ENCODE measurements at places on chromosomes 1 and 21. TPM values are rescaled to one million over a fixed set of nuclear protein-coding genes. Genes with fewer than 3 reads are reported as not detected.

GRCh38 chr1:61782771-61783170 is 40.5 kb downstream of the PATJ start:
- DNase-seq, result no peak

DNA sequence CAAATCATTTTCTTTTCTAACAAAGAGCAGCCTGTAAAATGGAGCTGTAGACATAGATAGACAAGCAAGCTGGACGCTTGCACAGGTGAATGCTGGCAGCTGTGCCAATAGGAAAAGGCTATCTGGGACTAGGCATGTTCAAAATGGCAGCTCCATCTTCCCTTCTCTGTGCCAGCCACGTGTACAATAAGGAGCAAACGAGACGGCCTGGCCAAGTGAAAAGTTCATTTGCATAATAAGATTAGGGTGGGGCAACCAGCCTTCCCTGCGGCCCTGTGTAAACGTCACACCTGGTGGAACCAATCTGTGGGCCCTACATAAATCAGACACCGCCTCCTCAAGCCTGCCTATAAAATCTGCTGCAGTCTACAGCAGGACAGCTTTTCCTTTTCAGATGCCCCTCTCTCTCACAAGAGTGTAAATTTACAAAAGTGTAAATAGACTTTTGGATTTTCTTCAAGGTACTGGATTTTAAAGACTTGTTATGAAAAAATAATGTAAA is 16.6 kb upstream of the EDEM3 start:
- no peak for DNase-seq

GRCh38 chr1:204031098-204031710 is 41.7 kb upstream of the SOX13 start:
- no peak for DNase-seq

DNA sequence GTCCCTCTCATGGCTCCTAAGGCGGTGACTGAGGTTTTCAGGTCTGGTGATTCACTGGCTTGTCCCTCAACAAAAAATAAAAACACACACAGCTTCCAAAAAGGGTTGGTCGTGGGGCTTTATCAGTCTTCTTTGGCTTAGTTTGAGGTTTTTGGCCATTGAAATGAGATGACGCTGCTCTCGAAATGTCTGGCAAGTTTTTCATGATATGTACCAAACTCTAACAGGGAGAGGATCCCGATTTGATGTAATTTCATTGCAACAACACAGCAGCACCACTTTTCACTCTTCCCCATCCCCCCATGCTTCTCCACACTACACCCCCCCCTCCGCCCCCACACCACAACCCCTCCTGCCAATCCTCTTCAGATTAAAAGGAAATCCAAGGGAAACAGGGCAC is 187.1 kb upstream of the NFIA start:
- no peak for DNase-seq

GRCh38 chr1:199403531-199404116 is 623.9 kb upstream of the NR5A2 start:
- DNase-seq, result no peak

DNA sequence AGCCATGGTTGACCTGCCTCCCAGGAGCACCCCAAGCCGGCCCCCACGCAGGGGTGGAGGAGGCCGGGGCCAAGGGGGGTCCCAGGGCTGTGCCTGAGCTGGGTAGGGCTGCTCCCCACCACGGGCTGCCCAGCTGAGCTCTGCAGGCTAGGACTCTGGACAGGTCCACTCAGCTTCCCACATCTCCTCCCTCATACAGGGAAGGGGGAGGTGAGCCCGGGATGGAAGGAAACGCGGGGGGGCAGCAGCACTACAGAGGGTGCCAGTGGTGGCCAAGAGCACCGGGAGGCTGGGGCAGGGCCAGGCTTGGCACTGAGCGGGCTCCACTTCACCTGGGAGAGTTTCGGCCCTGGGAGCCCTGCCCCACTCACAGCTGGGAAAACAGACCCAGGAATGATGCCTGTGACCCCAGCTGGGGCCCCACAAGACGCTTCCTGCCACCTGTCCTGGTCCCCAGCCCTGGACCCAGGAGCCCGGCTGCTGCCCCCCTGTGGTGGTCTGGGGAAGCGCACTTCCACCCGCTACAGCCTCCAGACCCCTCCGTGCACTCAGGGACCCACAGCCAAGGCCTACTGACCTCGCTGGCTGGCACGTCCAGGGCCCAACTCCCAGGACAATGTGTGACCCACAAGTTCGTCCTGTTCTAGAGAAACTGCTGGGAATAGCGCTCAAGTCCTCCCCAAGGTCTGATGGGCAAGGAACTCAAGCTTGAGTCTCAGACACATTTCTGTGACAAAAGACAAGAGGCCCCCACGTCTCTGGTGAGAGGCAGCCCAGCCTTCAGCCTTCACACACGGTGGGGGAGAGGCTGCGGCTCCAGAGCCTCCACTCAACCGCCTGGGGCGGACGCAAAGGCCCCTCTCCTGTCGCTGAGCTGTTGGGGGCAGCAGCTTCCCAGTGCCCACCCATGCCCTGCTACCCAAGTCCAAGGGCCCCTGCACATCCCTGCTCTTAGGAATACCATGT is 3.0 kb downstream of the AURKAIP1 start:
- no peak for DNase-seq

DNA sequence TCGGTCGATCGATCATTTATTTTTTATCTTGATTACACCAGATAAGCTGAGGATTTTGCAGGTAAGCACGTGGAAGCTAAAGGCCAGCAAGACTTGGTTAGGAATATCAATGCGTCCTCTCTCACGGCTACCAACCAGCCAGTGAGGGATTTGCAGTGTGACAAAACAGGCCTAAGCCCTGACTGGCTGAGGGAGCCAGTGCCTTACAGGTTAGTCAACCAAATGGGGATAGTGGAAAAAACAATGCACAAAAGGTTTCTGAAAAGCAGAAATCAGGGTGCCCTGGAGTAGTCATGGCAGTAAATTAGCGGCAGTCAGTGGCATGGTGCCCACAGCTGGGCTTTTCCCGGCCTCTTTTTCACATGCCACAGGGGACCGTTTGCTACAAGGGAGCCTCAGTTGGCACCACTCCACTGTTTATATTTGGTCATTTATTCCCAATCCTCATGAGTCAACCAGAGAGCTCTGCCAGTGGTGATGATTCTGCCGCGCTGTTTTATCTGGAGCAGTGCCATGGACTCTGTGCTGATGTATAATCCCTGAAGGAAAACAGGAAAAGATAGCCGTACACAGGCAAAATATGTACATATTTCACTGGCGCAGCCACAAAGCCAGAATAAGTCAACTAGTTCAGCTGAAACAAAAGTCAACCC is 167.6 kb downstream of the RHOU start:
- DNase-seq, result peak; percentile 77

- no peak for DNase-seq
Measured at GRCh38 chr1:149923626-149924025, 4.0 kb downstream of the SF3B4 start.

DNA sequence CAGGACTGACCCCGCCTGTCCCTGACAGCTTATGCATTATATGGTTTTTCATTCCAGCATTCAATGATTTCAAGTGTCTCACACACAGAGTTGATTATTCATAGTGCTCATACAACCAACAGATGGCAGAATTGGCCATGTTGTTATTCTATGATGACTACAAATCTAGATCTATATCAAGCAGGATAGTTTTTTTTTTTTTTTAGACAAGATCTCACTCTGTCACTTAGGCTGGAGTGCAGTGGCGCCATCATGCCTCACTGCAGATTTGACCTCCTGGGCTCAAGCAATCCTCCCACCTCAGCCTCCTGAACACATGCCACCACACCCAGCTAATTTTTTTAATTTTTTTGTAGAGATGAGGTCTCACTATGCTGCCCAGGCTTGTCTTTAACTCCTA is 40.1 kb upstream of the LRRC8D start:
- DNase-seq, result no peak

DNA sequence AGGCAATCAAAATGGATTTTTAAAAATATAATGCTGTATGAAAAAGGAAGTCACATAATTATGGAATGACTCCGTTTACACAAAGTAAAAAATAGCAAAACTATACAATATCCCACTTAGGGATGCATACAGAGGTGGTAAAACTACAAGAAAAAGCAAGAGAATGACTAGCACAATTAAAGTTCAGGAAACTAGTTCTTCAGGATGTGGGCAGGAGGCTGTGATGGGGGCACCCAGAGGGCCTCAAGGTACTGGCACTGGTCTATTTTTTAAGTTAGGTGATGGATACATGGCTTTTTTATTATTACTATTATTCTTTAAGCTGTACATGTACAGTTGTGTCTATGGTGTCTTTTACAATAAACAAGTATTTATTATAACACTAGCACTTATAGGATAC is 1.4 kb upstream of the ZC3H12A start:
- no peak for DNase-seq

GRCh38 chr1:48469616-48470480 is 2.2 kb downstream of the SPATA6 start:
- DNase-seq, result peak; percentile 8

GRCh38 chr1:96558635-96559034 is 162.9 kb upstream of the PTBP2 start:
- no peak for DNase-seq

- DNase-seq, result no peak
Measured at GRCh38 chr1:32362474-32363313, at the start of the genes FAM229A and TSSK3. Gene FAM229A (minus strand): TSS chr1:32362485. CDS start chr1:32362091, 394 bp downstream. Gene TSSK3 (plus strand): TSS chr1:32362539. CDS start chr1:32362702, 163 bp downstream.

GRCh38 chr1:24203404-24203803 is 16.3 kb upstream of the IFNLR1 start:
- no peak for DNase-seq

- DNase-seq, result no peak
Measured at GRCh38 chr1:169260478-169261151, 107.0 kb downstream of the NME7 start.

DNA sequence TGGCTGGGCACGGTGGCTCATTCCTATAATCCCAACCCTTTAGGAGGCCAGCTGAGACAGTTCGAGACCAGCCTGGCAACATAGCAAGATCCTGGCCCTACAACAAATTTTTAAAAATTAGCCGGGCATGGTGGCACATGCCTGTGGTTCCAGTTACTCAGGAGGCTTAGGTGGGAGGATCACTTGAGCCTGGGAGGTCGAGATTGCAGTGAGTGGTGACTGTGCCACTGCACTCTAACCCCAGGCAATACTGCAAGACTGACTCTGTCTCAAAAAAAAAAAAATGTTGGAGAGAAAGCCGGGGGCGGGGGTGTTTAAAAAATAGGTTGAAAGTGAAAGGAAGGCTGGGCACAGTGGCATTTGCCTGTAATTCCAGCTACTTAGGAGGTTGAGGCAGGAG is 16.5 kb downstream of the CLDN19 start:
- DNase-seq, result no peak

DNA sequence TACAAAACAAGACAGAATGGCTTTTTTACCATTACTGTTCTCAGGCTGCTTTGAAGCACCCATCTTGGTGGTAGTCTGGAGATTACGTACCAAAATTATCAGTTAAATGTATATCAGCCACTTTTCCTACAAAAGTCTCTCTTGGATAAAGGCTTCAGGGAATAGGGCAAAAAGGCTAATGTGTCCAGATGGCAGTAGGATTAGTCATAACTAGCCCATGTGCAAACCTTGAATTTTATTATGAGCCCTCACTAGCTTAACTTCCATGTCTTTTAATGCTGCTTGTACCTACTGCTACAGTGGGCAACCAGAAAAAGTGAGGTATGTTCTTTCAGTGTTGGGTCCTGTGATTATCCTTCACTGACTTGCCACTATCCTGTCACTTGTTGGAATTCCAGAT is 51.0 kb downstream of the PLPPR4 start:
- DNase-seq, result no peak

DNA sequence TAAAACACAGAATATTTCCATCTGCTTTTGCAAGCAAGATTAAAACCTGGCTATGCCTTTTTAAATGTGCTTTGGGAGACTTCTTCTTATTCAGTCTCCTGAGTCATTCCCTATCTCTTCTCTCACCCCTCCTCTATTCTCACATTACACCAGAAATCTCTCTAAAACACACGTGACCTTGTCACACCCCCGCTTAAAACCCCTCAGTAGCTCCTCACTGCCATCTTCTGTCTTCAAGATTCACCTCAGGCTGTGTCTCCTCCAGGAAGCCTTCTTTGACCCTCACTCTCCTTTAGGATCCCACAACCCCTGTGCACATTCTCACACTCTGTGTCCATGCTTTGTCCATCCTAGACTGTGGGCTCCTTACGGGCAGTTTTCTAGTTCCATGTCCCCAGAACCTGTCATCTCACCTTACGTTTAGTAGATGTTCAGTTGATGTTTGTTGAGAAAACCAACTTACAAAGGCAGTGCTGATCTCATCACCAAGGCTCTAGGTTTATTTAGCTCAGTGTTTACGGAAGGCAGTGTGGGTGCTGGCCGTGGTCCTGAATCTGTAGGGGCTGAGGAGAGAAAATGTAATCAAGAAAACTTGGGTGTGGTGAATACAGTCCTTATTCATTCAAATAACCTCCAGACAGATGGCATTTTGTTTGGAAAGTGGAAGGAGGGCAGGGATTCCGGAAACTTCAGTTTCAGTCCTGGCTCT is 143.5 kb downstream of the DMRTA2 start:
- no peak for DNase-seq

DNA sequence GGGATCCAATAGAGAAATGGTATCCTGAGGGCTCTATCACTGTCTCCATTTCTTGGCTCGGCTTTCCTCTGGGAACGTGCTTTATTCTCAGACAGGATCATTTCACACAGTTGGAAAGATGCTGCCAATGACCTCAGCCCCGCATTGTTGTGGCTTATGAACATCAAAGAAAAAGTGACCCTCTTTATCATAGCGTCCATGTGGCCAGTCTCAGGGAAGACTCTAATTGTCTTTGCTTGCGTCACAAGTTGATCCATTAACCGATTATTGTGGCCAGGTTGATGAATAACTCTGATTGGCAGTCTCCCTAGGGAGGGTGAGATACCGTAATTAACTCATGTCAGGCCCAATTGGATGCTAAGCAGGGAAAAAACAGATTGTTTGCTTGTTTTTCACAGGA is 10.4 kb upstream of the TMEM9 start:
- no peak for DNase-seq

DNA sequence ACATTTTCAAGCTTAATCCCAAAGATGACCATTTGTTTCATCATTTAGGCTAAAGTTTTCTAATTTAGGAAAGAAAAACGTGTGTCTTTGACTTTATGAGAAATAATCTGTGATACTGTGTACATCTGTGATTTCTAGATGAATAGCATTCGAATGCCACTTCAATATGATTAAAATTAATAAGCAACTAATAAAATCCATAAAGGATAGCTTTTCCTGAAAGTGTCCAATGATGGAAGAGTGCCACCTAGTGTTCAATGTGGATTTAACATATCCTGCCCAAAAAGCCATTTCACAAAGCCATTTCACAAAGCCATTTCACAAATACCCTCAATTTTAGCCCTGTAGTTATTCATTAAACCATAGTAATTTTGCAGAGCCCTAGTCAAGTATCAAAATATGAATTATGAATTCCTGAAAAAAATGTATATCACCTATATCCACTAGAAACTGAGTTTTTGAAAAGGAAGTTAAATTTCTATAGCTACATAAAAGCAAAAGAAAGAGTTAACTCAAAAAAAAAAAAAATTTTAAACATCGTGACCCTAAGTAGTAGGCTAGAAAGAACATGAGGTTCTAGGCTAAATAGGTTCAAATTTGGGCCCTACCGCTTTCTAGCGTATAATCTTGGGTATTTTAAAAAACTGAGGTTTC is 19.1 kb downstream of the NME7 start:
- peak; percentile 41 for DNase-seq

UTP11 gene
- 45.4 TPM for total RNA-seq

CACYBP gene
- 149 TPM for total RNA-seq

TNFRSF18 gene
- not detected for total RNA-seq

U2AF1 gene
- total RNA-seq, result 46.9 TPM

KCNE2 gene
- total RNA-seq, result not detected

OXCT2 gene
- 0.90 TPM for total RNA-seq

GLIS1 gene
- total RNA-seq, result 0.42 TPM
